ENCODE measurements at places on chromosomes 2 and 18.

- H3K36me3 ChIP-seq = no peaks in the 10 kb centered on the region
- H3K4me1 ChIP-seq = no peaks in the 10 kb centered on the region
- H3K27ac ChIP-seq = peak overlapping the region; percentile 13
- DNase-seq = peak; percentile 18
These were observed 42.8 kb downstream of the ESCO1 start for GRCh38 chr18:21557607-21558253.

DNA sequence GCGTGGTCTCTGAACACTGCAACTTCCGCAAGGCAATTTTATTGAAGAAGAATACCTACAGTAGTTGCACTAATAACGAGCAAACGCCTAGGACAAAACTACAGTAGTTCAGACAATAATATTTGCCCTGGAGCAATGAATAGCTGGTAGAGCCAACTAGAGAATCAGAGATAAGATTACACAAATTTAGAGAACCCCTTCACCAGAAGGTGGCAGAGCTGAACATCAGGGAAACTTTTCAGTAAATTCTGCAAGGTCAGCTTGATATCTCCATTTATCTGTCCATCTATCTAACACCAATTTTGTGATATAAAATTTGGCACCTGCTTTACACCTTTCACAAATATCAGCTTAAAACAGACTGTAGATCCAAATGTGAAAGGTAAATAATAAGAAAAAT, 43.8 kb downstream of the CDH19 start:
- no peaks in the 10 kb centered on the region for H3K4me1 ChIP-seq
- no peak for DNase-seq
- no peak overlapping the region for H3K4me3 ChIP-seq
- no peak overlapping the region for H3K27ac ChIP-seq
- H3K36me3 ChIP-seq = no peaks in the 10 kb centered on the region
- no peaks in the 10 kb centered on the region for H3K27me3 ChIP-seq

- H3K27ac ChIP-seq = no peak overlapping the region
- no peaks in the 10 kb centered on the region for H3K27me3 ChIP-seq
- DNase-seq = no peak
- no peaks in the 10 kb centered on the region for H3K4me1 ChIP-seq
These were observed 131.5 kb downstream of the NCK2 start for GRCh38 chr2:105876191-105876590.

DNA sequence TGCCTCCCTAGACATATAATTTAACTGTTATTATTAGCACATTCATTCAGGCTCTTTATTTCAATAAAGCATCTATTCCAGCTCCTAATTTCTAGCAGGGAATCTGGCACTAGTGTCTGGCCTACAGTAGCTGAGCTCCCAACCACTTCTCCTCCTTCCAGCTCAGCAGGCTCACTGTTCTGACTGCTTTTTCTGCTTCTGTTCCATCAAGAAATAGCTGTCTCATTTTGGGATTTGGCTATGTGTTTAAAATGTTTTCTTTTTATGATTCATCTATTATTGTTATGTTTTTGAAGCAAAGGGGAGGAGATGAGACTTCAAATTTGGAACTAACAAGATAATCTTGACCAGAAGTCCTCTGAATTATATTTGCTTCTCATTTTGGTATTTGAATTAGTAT, 172.7 kb upstream of the SMAD7 start:
- peaks cover 3% of the 10 kb centered on the region for H3K4me1 ChIP-seq
- H3K36me3 ChIP-seq = no peaks in the 10 kb centered on the region
- DNase-seq = no peak
- no peak overlapping the region for H3K4me3 ChIP-seq
- H3K27me3 ChIP-seq = no peaks in the 10 kb centered on the region
- no peak overlapping the region for H3K27ac ChIP-seq

DNA sequence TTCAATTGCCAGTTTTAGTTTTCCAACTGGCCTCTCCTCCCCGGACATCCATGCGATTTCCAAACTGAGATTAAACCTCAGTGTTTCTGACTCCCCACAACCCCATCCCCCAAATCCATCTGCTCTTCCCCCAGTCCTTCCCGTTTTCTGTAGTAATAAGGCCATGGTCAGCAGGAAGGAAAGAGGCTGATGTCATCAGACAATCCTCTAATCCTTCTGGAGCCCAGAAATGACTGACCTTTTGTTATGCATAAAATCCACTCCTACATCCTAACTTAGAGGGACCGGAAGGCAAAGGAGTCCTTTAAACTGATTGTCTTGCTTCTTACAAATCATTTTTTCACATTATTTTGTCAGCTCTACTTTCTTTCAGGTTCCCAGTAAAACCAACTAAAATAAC, 155.8 kb downstream of the INO80D start:
- H3K27me3 ChIP-seq = no peaks in the 10 kb centered on the region
- no peak overlapping the region for H3K27ac ChIP-seq
- no peak for DNase-seq
- H3K4me1 ChIP-seq = peaks cover 10% of the 10 kb centered on the region
- no peaks in the 10 kb centered on the region for H3K36me3 ChIP-seq

DNA sequence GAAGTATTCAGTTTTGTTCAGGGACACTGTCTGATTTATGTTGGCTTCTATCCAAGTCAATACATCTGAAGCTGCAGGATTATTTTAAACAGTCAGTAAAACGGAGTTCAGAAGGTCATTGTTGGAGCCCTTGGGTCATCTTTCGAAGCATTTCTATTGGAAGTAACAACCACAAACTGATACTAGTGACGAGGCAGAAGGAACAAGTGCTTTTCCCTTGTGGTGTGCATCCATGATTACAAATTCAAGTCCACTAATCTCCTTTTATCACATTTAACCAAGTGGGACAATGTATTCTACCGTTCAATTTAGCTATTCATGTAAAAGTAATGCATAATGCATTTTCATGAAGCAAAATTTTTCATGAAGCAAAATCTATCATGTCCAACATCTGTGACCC, 76.9 kb downstream of the CD226 start:
- H3K4me1 ChIP-seq = no peaks in the 10 kb centered on the region
- no peak for DNase-seq
- no peaks in the 10 kb centered on the region for H3K36me3 ChIP-seq
- H3K4me3 ChIP-seq = no peak overlapping the region
- no peaks in the 10 kb centered on the region for H3K27me3 ChIP-seq
- no peak overlapping the region for H3K27ac ChIP-seq

- no peaks in the 10 kb centered on the region for H3K4me1 ChIP-seq
- H3K36me3 ChIP-seq = no peaks in the 10 kb centered on the region
- no peaks in the 10 kb centered on the region for H3K27me3 ChIP-seq
- H3K27ac ChIP-seq = no peak overlapping the region
- H3K4me3 ChIP-seq = no peak overlapping the region
- DNase-seq = no peak
These were observed 190.4 kb downstream of the KIAA1328 start for GRCh38 chr18:37019157-37019827.

DNA sequence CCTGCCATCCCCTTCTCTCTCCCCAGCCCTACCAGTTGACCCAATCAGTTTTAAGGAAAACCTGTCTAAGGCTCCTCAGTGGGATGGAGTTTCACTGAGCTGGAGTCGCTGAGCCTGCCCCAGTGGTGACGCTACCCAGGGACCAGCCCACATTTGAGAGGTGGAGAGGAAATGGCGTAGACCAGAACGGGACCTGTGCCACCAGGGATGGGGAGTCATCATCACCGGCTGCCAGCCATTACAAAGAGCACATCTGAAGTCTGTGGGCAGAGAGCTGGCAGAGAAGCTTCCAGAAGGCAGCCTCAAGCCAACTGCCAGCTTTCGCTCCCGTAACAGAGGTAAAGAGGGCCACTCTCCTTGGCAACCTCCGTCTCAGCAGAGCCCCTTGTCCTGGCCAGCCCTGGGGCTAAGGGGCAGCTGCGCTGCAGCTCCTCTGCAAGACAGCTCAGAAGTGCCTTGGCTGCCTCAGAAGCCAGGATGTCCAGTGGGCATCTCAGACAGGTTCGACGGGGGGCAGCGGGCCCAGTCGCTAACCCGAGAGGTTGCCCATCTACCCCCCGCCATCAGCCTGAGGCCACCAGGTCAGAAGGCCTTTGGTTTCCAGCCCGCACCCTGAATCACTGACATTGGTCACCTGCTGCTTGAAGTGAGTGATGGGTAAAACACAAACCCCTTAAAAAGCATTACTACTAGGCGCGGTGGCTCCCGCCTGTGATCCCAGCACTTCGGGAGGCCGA, 15.4 kb downstream of the SDC1 start:
- H3K36me3 ChIP-seq = no peaks in the 10 kb centered on the region
- peaks cover 6% of the 10 kb centered on the region for H3K4me1 ChIP-seq
- H3K27me3 ChIP-seq = no peaks in the 10 kb centered on the region
- H3K27ac ChIP-seq = no peak overlapping the region

GRCh38 chr2:206584323-206585116, 57.8 kb upstream of the FAM237A start:
- H3K36me3 ChIP-seq = no peaks in the 10 kb centered on the region
- H3K27me3 ChIP-seq = no peaks in the 10 kb centered on the region
- no peaks in the 10 kb centered on the region for H3K4me1 ChIP-seq
- no peak overlapping the region for H3K27ac ChIP-seq

DNA sequence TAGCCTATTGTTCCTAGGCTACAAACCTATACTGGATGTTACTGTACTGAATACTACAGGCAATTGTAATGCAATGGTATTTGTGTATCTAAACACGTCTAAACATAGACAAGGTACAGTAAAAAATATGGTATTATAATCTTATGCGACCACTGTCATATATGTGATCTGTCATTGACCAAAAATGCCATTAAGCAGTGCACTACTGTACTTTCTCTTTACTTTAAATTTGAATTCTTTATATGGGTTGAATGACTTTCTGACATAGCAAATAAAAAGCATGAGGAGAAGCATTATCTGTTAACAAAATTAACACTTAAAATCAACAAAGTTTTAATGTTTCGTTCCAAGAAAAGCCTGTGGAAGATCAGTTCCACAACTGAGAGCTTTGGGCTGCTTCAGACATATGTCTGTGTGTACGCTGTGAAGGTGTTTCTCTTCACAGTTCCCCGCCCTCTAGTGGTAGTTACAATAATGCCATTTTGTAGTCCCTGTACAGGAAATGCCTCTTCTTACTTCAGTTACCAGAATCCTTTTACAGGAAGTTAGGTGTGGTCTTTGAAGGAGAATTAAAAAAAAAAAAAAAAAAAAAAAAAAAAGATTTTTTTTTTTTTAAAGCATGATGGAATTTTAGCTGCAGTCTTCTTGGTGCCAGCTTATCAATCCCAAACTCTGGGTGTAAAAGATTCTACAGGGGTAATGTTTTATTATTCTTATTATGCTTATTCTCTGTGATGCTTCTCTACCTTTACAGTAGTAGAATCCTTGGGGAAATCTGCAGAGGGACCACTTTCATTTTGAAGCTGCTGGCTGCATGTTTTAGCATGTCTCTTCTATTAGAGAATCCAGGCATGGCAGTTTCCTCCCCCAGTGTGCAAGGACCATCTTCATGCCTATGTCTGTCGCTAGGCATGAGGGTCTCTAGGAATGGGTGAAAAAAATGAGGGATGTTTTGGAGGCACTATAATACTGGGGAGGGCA, 54.5 kb downstream of the SCN2A start:
- H3K27me3 ChIP-seq = no peaks in the 10 kb centered on the region
- no peaks in the 10 kb centered on the region for H3K4me1 ChIP-seq

Measured in pancreas (tissue), 10 donors.